WTC11 (cell line): ENCODE measurements at places on chromosomes 13 and 19.

DNA sequence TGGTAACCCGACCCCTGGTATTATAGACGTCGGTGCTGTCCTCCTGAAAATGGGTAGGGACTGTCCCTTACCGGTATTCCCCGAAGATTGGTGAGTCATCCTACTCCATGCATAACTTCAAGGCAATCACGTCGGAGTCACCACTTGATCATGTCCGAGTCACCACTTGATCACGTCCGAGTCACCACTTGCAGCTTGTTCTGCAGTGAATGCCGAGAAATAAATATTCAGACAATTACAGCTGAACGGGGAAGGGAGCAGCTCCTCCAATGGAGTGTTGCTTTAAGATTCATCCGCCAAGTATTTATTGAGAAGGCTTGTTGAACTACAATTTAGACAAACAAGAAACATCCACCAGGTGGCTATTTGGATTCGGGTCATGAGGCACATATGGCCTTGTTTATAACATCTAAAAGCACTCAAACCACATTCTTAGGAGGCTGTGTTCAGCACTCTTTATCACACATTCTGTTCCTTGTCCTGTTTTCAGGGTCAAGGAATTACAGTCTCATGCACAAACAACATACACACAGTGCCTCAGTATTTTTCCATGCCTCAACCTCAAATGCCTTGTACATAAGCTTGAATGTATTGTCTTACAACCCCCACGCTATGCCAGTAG is 43.1 kb downstream of the ZNF726 start:
- H3K4me3 ChIP-seq: no peak overlapping the region
- H3K36me3 ChIP-seq: peaks cover 62% of the 10 kb centered on the region
- H3K27me3 ChIP-seq: peaks cover 9% of the 10 kb centered on the region
- H3K27ac ChIP-seq: no peak overlapping the region
- H3K4me1 ChIP-seq: no peaks in the 10 kb centered on the region

DNA sequence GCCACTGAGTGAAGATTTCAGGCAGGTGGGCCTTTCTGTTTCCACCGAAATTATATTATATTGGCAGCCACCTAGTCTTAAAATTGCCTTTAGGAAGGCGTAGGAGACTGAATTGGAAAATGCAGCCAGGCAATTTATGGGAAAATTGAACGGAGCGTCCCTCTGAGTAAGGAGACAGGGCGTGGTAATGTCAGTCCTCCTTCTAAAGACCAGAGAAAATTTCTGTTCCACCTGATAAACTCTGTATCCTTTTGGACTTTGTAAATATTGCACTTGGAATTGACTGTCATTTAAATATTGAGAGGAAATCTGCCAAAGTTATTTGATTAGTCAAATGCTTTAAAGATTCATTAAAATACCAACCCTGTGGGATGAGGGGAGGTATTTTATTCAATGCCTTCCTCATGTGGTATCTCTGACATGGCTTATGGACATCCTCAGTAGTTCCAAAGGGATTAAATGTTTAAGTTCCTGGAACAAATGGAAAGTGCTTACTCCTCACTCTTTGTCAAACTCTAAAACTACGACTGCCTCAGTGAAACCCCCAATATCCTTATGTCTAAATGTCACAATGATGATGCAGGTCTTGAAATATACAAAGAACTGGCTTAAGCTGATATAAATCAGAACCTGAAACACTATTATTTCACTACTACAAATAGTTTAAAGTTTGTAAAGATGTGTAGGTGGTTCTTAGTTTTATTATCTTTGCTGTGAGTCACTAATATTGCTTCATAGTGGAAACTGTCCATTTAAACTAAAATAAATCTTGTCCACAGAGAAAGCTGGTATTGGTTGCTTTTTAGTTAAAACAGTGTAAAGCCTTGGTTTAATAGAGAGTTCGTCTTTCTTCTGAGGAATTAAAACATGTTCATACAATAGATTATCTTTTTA is 203.2 kb downstream of the FGF14 start:
- DNase-seq: no peak
- H3K27ac ChIP-seq: no peak overlapping the region
- H3K36me3 ChIP-seq: no peaks in the 10 kb centered on the region
- H3K4me3 ChIP-seq: no peak overlapping the region
- no peaks in the 10 kb centered on the region for H3K27me3 ChIP-seq
- H3K4me1 ChIP-seq: peaks cover 11% of the 10 kb centered on the region

- H3K4me3 ChIP-seq: no peak overlapping the region
- peaks cover 45% of the 10 kb centered on the region for H3K27me3 ChIP-seq
- peaks cover 3% of the 10 kb centered on the region; the same call in 1 of the 2 replicates for H3K4me1 ChIP-seq
- H3K27ac ChIP-seq: no peak overlapping the region
- no peaks in the 10 kb centered on the region for H3K36me3 ChIP-seq
Observed at GRCh38 chr19:1460033-1460995, 10.4 kb downstream of the APC2 start.

- peak; percentile 43 for DNase-seq
- peak overlapping the region; percentile 96 for H3K4me3 ChIP-seq
- H3K27ac ChIP-seq: no peak overlapping the region
- peaks cover 5% of the 10 kb centered on the region; the same call in 1 of the 2 replicates for H3K36me3 ChIP-seq
Observed at GRCh38 chr13:110713981-110714796, 689 bp downstream of the ING1 start.

DNA sequence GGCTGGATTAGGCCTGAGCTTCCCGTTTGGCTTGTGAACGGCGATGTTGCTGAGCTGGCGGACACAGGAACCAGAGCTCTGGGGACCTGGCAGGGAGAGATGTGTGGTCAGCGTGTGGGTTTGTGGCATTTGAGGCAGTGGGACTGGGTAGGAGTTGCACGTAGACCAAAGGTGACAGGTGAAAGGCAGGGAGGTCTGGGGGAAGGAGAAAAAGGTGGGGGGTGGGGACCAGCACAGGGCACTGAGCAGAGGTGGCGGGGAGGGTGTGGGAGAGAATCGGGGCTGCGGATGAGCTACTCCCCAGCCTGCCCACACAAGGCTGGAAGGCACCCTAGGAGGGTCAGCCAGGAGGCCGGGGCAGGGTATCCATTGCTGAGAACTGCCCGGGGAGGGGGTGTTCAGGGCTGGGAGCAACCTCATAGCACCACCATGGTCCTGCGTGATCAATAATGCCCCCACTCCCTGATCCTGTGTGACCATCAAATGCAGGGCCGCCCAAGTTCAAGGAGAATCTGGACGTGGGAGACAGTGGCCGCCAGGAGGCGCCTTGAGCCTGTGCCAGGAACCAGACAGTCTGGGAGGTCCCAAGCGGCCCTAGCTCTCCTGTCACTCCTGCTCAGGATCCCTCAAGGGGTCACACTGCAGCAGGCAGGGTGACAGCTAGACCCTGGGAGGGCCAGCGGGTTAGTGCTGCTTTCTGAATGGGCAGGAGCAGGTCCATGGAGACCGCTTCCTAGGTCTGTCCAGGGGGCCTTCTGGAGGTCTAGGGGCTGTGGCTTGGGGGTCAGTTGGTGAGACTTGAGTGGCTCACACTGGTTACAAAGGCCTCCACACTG is 12.8 kb upstream of the SELENOW start:
- peaks cover 22% of the 10 kb centered on the region for H3K4me1 ChIP-seq
- no peaks in the 10 kb centered on the region for H3K36me3 ChIP-seq

DNA sequence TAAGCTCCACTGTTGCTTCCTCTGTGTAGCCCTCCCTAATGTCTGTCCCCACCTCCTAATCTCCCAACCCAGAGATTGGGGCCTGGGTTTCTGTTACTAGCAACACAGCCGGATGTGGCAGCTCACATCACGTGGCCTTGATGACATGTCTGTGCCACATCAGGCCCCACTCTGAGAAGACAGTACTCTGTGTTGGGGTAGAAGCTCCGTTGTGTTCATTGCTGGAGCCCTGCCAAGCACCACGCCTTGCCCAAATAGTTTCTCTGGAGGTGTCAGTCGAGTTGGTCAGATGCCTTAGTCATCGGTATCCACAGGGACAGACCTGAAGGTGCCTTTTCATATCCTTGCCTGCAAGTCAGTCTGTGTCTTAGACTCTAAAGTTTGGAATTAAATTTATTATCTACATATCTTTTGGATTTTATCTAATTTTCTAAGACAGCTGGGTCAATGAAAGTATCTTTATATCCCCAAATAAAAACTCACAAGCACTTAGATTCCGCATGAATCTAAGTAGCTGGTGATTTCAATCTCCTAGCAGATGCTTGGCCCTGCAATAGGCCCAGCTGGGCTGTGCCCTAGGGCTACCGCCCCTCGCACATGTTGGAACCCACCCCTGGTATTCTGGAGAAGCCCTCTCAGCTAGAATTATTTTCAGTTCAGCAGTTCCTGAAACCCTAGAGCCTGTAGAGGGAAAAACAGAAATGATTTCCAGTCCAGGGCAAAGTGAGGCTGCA is 204.0 kb upstream of the TSHZ3 start:
- no peak overlapping the region for H3K27ac ChIP-seq
- no peak for DNase-seq
- peaks cover 23% of the 10 kb centered on the region for H3K4me1 ChIP-seq
- peaks cover 3% of the 10 kb centered on the region; the same call in 1 of the 2 replicates for H3K36me3 ChIP-seq
- no peak overlapping the region for H3K4me3 ChIP-seq

- peaks cover 5% of the 10 kb centered on the region for H3K36me3 ChIP-seq
- peak; percentile 74 for DNase-seq
- H3K4me1 ChIP-seq: peaks cover 44% of the 10 kb centered on the region
- peak within 1 kb of the TSS; percentile 61; the same call in 1 of the 2 replicates for H3K27ac ChIP-seq
- H3K27me3 ChIP-seq: peaks cover 40% of the 10 kb centered on the region
- H3K4me3 ChIP-seq: peak within 1 kb of the TSS; percentile 79
Observed at GRCh38 chr19:12838182-12838885, at the start of gene MAST1. Gene MAST1, plus strand, starts transcription at chr19:12838515. Its CDS starts 58 bp downstream, at chr19:12838573.

DNA sequence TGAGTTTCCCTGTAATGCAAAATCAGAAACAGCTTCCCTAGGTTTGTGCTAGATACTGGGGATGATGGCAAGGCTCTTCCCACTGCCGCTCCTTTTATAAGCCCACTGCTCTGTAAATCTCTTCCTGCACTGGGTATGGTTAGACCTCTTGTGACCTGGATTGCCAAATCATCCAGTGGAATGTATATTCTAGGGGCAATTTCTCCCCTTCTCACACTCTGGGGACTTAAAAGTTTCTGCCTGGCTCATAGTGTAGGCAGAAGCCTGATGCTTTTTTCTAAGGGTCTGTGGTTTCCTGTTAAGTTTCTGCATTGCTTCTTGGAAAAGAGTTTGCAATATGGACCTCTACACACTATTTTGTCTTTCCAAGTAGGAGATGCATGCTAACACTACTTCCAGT is 1582.0 kb upstream of the PCDH20 start:
- H3K4me3 ChIP-seq: no peak overlapping the region
- no peaks in the 10 kb centered on the region for H3K36me3 ChIP-seq
- no peaks in the 10 kb centered on the region for H3K4me1 ChIP-seq
- H3K27me3 ChIP-seq: no peaks in the 10 kb centered on the region

GRCh38 chr13:76533251-76533650 is 353.0 kb downstream of the KCTD12 start:
- no peak overlapping the region for H3K27ac ChIP-seq
- H3K4me3 ChIP-seq: no peak overlapping the region
- H3K36me3 ChIP-seq: no peaks in the 10 kb centered on the region
- no peaks in the 10 kb centered on the region; the same call in 1 of the 2 replicates for H3K27me3 ChIP-seq
